SHP77 treated with DMSO at 0.1 percent for 48 hours (cell line): ENCODE measurements at places on chromosomes 11 and 22.

GRCh38 chr22:41799486-41800347 is 762 bp upstream of the CCDC134 start:
- DNase-seq = no peak

DNA sequence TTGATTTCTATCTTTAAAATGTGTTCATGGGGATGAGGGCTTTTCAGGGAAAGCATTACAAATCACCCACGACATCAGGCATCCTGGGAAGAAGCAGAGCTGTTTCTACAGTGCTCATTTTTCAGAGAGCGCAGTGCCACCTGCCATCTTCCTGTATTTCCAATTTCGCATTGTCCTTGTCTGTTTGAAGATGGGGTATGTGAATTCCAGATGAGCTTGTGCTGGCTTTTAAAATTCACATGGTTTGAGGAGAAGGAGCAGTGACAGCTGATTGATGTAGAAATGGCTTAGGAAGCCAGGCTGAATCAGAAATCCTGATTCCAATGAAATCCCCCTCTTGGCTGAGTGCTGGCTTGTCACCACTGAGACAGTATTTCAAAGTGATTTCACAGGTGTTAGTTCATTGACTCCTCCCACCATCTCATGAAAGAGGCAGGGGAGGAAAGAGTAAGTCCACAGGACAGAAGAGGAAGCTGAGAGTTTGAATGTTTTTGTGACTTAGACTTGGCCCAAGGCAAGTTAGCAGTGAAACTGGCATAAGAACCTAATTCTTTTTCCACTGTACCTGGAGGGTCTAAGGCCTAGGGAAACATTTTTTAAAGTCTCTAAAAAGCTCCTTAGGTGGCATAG is 344.6 kb upstream of the C11orf87 start:
- DNase-seq = no peak

GRCh38 chr11:128690665-128691101 is 3.2 kb upstream of the FLI1 start:
- no peak for DNase-seq

GRCh38 chr11:65927904-65928397 is 8.7 kb downstream of the DRAP1 start:
- no peak for DNase-seq

- DNase-seq = no peak
Observed at GRCh38 chr11:37963440-37963839, 1365.4 kb upstream of the RAG2 start.

- DNase-seq = no peak
Observed at GRCh38 chr22:44187652-44188230, 7.0 kb downstream of the PARVG start.

GRCh38 chr11:75536786-75537641 is 11.3 kb upstream of the GDPD5 start:
- DNase-seq = no peak

- no peak for DNase-seq
Observed at GRCh38 chr11:74751303-74751702, 2.7 kb downstream of the RNF169 start.

DNA sequence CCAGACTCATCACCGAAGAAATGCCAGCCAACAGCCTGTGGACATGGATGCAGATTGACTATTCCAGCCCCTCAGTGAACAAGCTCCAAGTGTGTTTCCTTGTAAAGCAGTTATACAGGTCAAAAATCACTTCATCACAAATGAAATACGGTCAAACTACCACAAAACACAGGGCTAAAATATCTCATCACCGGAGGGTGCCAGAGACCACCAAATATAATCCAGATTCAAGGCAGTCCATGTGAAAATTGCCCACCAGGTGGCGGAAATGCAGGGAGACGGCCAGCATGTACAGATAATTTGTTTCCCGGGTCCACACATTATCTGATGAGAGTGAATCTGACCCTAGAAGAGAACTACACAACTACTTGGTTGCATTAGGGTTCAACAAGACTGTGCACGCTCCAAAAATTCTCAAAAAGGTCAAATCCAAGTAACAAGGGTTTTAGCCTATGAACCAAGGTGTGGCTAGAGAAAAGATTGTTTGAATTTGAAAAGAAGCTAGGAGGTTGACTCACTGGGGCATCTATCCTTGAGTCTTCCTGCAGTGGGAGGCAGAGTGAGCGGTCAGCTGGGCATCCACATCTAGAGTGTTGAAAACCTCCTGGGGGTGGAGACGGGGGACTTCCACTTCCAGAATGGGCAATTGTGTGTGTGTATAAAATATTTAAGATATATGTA is 71.7 kb downstream of the IGLL5 start:
- DNase-seq = peak; percentile 25

- no peak for DNase-seq
Observed at GRCh38 chr22:19707347-19708290, 6.7 kb upstream of the SEPTIN5 start.

DNA sequence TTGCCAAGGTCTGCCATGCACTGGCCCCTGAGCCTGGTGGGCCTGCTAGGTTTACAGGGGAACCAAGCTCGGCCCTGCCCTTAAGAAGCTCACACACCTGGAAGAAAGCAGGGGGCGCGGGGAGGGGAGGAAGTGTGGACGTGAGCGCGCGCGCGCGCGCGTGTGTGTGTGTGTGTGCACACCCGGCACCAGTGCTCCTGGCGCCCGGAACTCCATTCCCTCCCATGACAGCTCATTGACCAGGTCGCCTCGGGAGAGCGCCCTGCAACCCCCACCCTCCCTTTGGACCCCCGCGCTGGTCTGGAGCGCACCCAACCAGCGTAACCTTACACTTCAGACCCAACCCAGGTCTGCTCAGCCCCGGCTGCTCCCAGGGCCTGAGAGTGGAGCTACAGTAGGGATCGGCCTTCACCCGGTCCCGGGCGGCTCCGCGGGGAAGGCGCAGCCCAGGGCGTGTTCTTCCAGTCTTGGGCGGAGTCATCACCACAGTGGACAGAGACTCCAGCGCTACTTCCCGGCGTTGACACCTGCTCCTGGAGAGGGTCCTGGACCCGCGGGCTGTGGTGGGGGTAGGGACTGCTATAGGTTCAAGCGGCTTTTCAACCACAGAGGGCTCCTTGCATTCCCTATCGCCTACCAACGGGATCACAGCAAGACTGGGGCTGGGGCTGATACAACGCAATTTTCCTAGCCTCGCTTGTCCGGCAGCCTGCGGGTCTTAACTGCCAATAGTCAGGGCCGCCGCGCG is 1.5 kb downstream of the GALNT18 start:
- no peak for DNase-seq

- DNase-seq = no peak
Observed at GRCh38 chr22:38423512-38424503, 31.2 kb downstream of the KCNJ4 start.

- no peak for DNase-seq
Observed at GRCh38 chr11:61602775-61603569, 22.1 kb upstream of the SYT7 start.

GRCh38 chr11:61033417-61033816 is 61.9 kb downstream of the CD6 start:
- DNase-seq = no peak
